ENCODE measurements at places on chromosomes 11 and 22.

- DNase-seq = no peak
Observed at GRCh38 chr11:45807792-45808238, 2.9 kb downstream of the SLC35C1 start.

GRCh38 chr11:122042981-122043380 lies 73.0 kb downstream of the BLID start:
- no peak for DNase-seq

DNA sequence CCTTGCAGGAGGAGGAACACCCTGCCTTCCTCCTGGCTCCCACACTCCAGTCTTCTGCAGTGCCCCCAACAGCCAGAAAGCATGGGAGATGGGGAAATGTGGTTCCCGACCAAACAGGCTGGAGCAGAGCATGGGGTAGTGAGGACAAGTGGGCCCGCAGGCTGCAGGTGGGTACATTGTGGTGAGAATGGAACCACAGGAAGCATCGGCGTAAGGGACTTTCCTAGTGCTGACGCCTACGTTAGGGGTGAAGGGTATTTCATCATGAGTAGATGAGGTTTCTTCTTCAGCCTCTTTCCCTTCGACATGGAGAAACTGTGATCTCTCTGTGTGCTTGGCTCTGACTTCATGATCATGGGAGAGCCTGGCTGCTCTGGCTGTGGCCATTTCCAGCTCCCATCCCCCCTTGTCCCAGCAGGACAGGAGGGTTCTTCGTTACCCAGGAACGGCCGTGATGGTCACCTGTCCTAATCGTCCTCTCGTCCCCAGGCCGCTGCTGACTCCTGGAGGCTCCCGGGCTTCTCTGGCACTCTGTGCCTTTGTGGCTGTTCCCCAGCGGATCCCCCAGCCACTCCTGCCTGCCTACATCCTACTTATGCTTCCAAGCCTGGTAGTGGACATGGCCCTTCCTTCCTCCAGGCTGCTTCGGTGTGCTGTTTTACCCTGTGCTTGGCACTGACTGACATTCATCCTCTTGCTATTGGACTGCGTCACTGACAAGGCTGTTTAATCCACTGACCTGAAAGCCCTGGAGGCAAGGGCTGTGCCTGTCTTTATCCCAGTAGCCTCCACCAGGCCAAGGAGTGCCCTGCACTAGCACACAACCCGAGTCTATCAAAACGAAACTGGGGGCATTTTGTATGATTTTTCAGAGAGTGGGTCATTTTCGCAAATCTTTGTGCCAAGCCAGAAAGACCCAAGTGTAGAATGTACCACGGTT lies 65.2 kb upstream of the CECR2 start:
- DNase-seq = no peak

DNA sequence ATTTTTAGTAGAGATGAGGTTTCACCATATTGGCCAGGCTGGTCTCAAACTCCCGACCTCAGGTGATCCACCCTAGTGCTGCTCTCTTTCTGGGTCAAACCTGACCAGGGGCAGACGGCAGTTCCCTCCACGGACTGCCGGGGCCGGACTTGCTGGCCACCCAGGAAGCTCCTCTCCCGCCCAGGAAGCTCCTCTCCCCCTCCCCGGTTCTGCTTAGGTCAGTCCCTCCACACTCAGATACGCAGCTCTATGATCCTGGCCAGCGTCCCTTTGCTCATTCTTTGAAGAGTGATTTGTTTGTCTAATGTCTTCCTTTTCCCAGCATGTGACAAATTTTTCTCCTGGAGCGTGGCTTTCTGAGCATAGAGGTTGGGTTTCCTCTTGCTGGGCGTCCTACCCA lies 125.3 kb upstream of the B3GAT1 start:
- DNase-seq = no peak

- no peak for DNase-seq
Observed at GRCh38 chr11:114959953-114960505, 281.7 kb downstream of the NXPE2 start.
